ENCODE measurements at places on chromosomes 5 and 9.

- DNase-seq: no peak
Observed at GRCh38 chr9:98287384-98287783, 31.9 kb upstream of the TBC1D2 start.

GRCh38 chr5:81021951-81022687 is 62.0 kb downstream of the RASGRF2 start:
- DNase-seq: no peak

- DNase-seq: no peak
Observed at GRCh38 chr9:93958121-93958818, 3.1 kb upstream of the BARX1 start.

- DNase-seq: no peak
Observed at GRCh38 chr5:72883850-72884249, 67.4 kb downstream of the TNPO1 start.

- no peak for DNase-seq
Observed at GRCh38 chr9:137070906-137071275, 534 bp upstream of the SAPCD2 start.
